ENCODE measurements at places on chromosomes 11 and 22. TPM values are rescaled to one million over a fixed set of nuclear protein-coding genes. Genes with fewer than 3 reads are reported as not detected.

The BEST1 gene
- total RNA-seq: 10.1 TPM

- DNase-seq: no peak
Observed at GRCh38 chr11:33452836-33453624, 195.8 kb downstream of the HIPK3 start.

GRCh38 chr11:111582163-111582562, 20.1 kb upstream of the SIK2 start:
- no peak for DNase-seq

DNA sequence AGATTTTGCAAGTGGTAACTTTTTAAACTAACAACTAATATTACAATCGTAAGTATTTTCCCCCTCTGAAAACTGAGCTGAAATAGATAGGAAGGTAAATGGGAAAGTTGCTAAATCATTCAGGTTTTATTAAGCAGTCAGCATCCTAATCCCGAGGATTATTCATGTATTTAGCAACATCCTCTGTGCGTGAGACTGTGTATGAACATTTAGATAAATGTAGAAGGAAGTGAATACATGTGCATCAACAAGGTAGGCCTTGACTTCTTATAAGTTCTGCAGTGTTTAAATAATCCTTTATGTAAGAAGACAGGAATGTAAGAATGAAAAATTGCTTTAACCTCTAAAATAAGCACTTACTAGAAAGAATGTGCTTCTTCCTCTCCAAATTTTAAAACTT, 745.9 kb upstream of the TENM4 start:
- DNase-seq: no peak

- no peak for DNase-seq
Observed at GRCh38 chr11:95283650-95284049, 52.6 kb upstream of the SESN3 start.

DNA sequence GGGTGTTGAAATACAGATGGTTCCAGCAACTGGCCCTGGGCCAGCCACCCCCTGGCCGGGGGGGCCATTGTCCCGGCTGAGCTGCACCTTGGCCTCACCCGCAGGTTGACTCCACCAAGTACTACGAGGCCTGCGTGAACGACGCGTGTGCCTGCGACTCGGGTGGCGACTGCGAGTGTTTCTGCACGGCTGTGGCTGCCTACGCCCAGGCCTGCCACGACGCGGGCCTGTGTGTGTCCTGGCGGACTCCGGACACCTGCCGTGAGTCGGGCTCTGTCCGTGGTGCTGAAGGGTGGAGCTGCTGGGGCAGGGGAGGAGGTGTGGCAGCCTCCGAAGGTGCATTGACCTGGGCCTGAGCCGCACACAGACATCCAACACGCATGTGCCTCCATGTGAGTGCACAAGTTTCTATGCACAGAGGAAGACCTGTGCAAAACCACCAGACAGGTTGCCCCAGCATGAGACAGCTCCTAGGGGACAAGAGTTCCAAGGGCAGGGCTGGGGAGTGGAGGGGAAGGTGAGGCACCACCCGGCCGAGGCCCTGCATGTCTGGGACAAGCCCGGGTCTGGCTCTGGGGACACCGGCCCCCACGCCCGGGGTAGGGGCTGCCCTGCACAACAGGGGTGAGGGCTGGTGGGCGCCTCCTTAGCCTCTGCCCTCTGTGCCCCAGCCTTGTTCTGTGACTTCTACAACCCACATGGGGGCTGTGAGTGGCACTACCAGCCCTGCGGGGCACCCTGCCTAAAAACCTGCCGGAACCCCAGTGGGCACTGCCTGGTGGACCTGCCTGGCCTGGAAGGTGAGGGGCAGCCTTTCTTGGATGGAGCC, 16.1 kb downstream of the MUC5B start:
- DNase-seq: no peak

The ZBTB3 gene
- total RNA-seq: 5.9 TPM

- DNase-seq: peak; percentile 6
Observed at GRCh38 chr11:73983741-73984538, 1.3 kb upstream of the UCP2 start.

- DNase-seq: no peak
Observed at GRCh38 chr11:111554532-111554931, 14.0 kb downstream of the LAYN start.

- no peak for DNase-seq
Observed at GRCh38 chr22:46734830-46735453, 3.1 kb downstream of the CERK start.

DNA sequence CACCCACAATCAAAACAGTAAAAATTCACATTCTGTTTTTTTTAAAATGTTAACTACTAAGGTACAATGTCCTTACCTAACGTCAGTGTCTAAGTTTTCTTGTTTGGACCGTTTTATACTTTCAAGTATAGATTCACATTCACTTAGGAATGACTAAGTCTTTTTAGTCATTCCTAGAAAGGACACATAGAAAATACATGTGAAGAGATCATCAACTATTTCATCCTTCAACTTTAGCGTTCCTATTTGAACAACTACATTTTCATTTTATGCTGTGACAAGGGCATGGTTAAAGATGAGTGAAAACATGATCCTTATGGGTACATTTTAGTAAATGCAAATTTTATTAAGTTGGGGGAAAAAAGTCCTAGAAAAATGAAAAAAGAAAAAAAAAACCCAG, 62.8 kb downstream of the DDX10 start:
- no peak for DNase-seq

GRCh38 chr11:13277768-13278608, at the start of gene BMAL1:
TSS of gene BMAL1 (plus strand) at chr11:13277790. CDS start at chr11:13354309, 76,519 bp downstream.
- peak; percentile 52 for DNase-seq

The FUT4 gene
- 9.4 TPM for total RNA-seq

Data from breast epithelium (tissue), 4 donors.